ENCODE measurements at places on chromosomes 3 and 15.

DNA sequence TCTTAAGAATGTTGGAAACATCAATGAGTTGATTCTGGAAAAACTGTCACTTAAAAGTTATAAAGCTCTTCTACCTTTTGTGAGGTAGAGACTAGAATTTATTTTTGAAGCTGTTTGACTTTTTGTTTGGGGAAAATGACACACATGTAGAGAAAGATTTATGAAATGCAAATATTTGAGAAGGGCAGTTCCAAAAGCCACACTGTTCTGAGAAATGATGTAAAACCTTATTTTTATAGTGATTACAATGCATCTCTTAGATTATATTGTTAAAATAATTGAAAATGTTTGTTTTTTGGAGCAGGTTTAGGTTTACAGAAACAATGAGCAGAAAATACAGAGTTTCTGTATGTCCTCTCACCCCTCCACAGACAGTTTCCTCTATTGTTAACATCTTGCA is 116.1 kb upstream of the CMC1 start:
- no peaks in the 10 kb centered on the region for H3K4me1 ChIP-seq
- DNase-seq = no peak
- H3K4me3 ChIP-seq = no peak overlapping the region
- H3K36me3 ChIP-seq = no peaks in the 10 kb centered on the region
- no peak overlapping the region for H3K27ac ChIP-seq
- H3K27me3 ChIP-seq = no peaks in the 10 kb centered on the region

- H3K36me3 ChIP-seq = no peaks in the 10 kb centered on the region
- H3K27me3 ChIP-seq = no peaks in the 10 kb centered on the region
- no peak overlapping the region for H3K4me3 ChIP-seq
- H3K4me1 ChIP-seq = no peaks in the 10 kb centered on the region
These were observed 29.8 kb upstream of the FURIN start for GRCh38 chr15:90838544-90838943.

DNA sequence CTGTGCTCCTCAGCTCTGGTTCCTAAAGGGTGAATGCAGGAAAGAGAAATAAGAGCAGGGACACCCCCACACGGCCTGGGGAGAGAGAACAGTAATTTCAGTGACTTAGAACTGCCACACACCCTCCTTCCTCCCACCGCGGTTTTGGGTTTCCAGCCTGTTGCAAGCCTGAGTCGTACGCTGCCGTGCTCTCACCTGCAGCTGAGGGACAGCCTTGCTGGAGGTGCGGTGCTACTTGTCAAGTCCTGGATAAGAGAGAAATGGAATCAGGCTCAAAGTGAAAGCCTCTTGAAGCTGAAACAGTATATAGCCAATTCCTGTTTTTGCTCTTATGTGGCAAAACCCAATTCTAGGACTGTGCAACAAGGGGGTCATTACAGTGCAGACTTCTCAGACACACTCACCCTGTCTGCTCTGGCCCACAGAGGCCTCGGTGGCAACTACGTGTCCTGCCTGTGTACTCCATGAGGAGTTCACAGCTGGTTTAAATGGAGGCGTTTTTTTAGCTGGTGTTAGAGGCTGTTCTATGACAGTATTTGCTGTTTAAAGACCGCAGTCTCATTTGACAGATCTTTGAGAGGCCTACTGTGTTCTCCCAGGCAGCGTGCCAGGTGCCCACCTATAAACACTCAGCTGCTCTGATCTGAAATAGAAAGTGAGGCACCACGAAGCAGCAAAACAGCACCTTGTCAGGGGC is 42.9 kb downstream of the TBC1D2B start:
- H3K4me1 ChIP-seq = peaks cover 20% of the 10 kb centered on the region
- no peaks in the 10 kb centered on the region for H3K27me3 ChIP-seq
- no peak overlapping the region for H3K4me3 ChIP-seq

- H3K27me3 ChIP-seq = no peaks in the 10 kb centered on the region
- H3K36me3 ChIP-seq = no peaks in the 10 kb centered on the region
- no peak for DNase-seq
- H3K4me1 ChIP-seq = no peaks in the 10 kb centered on the region
- no peak overlapping the region for H3K27ac ChIP-seq
- H3K4me3 ChIP-seq = no peak overlapping the region
These were observed 407.1 kb downstream of the VPS13C start for GRCh38 chr15:61653110-61653509.

DNA sequence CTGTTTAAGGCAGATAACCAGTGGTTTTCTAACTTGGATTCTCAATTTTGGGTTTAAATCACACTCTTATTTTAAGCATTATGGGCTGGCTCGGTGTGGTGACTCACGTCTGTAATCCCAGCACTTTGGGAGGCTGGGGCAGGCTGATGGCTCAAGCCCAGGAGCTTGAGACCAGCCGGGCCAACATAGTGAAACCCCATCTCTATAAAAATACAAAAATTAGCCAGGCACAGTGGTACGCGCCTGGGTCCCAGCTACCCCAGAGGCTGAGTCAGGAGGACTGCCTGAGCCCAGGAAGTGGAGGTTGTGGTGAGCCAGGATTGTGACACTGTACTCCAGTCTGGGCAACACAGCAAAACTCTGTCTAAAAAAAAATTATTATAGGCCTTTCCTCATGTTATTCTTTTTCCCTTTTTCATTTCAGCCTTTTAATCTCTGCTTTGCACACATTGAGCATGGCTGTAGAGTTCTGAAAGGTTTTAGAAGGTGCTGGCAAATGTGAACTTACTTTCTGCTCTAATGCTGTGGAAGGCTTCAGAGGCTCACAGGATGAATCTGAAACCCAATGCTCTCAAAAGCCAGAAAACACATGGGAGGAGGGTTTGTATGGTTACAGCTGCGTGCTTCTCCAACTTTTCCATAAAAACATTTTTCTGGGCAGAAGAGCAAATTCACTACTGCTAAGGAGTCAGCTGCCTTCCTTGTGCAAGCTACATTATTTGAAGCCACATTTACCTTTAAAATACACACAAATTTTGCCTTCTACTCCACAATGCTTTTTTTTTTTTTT is 32.5 kb downstream of the CHAC1 start:
- peak; percentile 82 for DNase-seq
- peaks cover 15% of the 10 kb centered on the region for H3K36me3 ChIP-seq
- no peaks in the 10 kb centered on the region for H3K27me3 ChIP-seq
- peak overlapping the region; percentile 82 for H3K27ac ChIP-seq
- no peak overlapping the region for H3K4me3 ChIP-seq
- peaks cover 17% of the 10 kb centered on the region for H3K4me1 ChIP-seq

DNA sequence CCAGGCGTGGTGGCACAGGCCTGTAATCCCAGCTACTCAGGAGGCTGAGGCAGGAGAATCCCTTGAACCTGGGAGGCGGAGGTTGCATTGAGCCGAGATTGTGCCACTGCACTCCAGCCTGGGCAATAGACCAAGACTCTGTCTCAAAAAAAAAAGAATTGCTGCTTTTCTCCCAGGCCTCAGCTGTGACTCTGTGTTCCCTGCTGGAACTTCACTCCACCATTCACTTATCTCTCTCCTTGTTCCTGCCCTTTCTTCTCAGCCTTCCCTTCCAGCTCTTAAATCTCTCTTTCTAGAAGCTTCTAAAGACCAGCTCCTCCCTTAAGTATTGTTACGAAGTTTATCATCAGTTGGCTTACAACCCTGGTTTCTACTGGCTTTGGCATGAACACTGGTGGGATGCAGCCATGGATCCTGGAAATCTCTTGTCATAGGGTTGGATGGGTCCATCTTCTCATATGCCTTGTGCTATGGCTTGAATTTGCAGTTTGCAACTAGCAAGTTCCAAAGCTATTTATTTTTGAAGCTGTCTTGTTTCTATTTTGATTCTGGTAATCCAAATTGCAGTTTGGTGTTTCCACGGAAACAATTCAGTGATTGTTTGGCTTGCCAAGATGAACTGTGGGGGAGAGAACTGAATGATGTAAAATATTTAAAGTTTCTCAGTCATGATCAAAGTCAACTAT is 10.5 kb downstream of the C3orf62 start:
- H3K4me3 ChIP-seq = no peak overlapping the region
- no peaks in the 10 kb centered on the region for H3K27me3 ChIP-seq
- H3K36me3 ChIP-seq = peaks cover 3% of the 10 kb centered on the region
- H3K4me1 ChIP-seq = no peaks in the 10 kb centered on the region
- peak overlapping the region; percentile 57 for H3K27ac ChIP-seq
- no peak for DNase-seq

GRCh38 chr3:71978150-71978721 is 193.3 kb upstream of the PROK2 start:
- H3K4me1 ChIP-seq = no peaks in the 10 kb centered on the region
- no peaks in the 10 kb centered on the region for H3K27me3 ChIP-seq
- H3K36me3 ChIP-seq = no peaks in the 10 kb centered on the region
- no peak overlapping the region for H3K27ac ChIP-seq

DNA sequence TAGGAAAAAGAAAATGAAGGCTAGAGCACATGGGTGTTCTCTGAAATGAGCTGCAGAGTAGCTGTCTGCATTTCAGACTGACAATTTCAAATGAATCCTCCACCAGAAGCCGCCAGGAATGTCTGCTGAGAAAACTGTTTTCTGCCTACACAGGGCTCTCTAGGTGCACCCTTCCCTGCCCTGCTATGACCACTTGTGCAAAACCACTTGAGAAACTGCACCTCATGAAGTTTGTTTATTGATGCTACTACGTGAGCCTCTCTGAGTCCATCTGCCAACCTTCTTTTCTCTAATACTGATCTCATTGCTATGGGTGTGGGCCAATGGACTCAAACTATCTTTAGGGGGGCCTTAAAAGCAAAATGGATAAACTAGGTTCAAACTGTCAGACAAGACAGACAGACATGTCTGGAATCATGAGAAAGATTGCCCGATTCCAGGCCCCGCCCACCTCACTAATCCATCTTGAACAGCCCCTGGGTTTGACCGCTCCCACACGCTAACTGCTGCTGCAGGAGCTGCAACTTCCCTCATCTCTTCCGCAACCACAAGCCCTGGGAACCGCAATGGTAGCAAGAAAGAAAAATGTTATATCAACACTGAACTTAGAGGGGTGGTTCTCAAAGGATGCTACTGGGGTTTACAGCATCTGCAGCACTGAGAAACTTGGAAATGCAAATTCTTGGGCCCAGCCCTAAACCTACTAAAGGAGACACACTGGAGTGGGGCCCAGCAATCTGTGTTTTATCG is 9.0 kb upstream of the CD47 start:
- no peak overlapping the region for H3K4me3 ChIP-seq
- H3K4me1 ChIP-seq = no peaks in the 10 kb centered on the region
- DNase-seq = no peak

- no peak overlapping the region for H3K27ac ChIP-seq
- no peak for DNase-seq
- H3K36me3 ChIP-seq = no peaks in the 10 kb centered on the region
These were observed 9.6 kb downstream of the UBP1 start for GRCh38 chr3:33430571-33430970.

DNA sequence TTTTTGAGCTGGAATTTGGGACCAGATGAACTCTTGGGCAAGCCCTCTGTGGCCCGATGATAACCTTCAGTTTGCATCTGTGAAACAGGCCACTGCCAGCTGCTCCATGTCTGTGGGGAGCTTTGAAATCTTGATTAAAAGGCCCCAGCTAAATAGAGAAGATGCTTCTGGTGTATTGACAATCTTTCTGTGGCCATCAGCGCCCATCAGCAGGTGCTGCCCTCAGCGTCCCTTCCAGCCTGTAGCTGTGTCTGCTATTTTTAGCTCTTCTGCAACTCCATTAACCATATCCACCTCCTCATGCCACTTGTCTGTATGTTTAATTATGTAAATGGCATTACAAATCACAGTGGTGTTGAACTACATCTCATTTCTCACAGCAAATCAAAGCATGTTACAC is 54.0 kb downstream of the CHCHD6 start:
- H3K4me3 ChIP-seq = no peak overlapping the region
- H3K27ac ChIP-seq = no peak overlapping the region
- H3K4me1 ChIP-seq = peaks cover 2% of the 10 kb centered on the region
- no peaks in the 10 kb centered on the region for H3K27me3 ChIP-seq
- H3K36me3 ChIP-seq = no peaks in the 10 kb centered on the region
- DNase-seq = no peak

- DNase-seq = no peak
- no peaks in the 10 kb centered on the region for H3K4me1 ChIP-seq
- no peaks in the 10 kb centered on the region for H3K36me3 ChIP-seq
- no peak overlapping the region for H3K27ac ChIP-seq
- no peaks in the 10 kb centered on the region for H3K27me3 ChIP-seq
- no peak overlapping the region for H3K4me3 ChIP-seq
These were observed 136.1 kb upstream of the TOPAZ1 start for GRCh38 chr3:44105571-44105970.

GRCh38 chr3:115281697-115282675 is 134.9 kb upstream of the ZBTB20 start:
- no peaks in the 10 kb centered on the region for H3K36me3 ChIP-seq
- H3K27me3 ChIP-seq = no peaks in the 10 kb centered on the region
- H3K27ac ChIP-seq = no peak overlapping the region
- H3K4me1 ChIP-seq = peaks cover 18% of the 10 kb centered on the region

- no peaks in the 10 kb centered on the region for H3K27me3 ChIP-seq
- no peak for DNase-seq
- H3K27ac ChIP-seq = no peak overlapping the region
- H3K36me3 ChIP-seq = no peaks in the 10 kb centered on the region
- no peaks in the 10 kb centered on the region for H3K4me1 ChIP-seq
- no peak overlapping the region for H3K4me3 ChIP-seq
These were observed 242.4 kb downstream of the CD47 start for GRCh38 chr3:107848351-107848915.

DNA sequence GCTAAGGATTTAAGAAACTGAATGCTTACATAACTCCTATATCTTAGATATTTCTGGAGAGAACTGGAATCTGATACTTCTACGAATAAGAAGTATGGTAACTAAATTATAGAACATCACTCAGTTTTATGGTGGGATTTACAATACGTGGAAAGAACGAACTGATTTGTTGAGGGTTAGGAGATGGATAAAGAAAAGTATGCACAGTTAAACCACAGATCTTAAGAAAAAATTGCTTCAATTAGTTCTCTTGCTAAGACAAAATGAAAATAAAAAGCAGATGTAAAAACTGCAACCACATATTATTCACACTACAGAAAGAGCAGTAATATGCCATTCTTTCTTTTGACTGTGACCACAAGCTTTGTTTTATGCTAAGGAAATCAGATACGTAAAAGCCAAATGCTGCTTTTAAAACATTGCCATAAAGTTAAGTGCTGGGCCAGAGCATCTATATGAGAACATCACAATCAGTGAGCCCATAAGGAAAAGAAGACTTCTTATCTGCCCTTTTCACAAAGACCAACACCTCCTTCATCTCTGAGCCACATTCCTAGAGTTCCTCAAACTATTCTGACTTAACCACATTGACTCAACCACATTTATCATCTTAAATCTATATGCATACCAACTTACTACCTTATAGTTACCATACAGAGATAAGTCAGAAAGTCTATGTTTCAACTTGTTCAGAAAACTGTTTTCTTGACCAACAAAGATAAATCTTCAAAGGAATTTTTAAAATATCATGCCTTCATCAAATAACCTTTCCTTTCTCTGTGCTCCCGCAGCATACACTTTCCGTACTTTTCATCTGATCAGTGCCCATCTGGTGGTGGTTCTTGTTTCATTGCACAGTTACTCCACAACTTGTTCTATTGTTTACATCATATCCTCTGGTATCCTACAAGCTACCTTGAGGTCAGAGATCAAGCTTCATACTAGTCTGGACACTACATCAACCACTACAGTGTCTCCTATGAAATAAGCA is 61.7 kb downstream of the FSIP1 start:
- no peak for DNase-seq
- H3K27ac ChIP-seq = no peak overlapping the region
- no peaks in the 10 kb centered on the region for H3K27me3 ChIP-seq
- no peaks in the 10 kb centered on the region for H3K4me1 ChIP-seq
